ENCODE measurements at places on chromosomes 7 and 10. TPM values are rescaled to one million over a fixed set of nuclear protein-coding genes. Genes with fewer than 3 reads are reported as not detected.

DNA sequence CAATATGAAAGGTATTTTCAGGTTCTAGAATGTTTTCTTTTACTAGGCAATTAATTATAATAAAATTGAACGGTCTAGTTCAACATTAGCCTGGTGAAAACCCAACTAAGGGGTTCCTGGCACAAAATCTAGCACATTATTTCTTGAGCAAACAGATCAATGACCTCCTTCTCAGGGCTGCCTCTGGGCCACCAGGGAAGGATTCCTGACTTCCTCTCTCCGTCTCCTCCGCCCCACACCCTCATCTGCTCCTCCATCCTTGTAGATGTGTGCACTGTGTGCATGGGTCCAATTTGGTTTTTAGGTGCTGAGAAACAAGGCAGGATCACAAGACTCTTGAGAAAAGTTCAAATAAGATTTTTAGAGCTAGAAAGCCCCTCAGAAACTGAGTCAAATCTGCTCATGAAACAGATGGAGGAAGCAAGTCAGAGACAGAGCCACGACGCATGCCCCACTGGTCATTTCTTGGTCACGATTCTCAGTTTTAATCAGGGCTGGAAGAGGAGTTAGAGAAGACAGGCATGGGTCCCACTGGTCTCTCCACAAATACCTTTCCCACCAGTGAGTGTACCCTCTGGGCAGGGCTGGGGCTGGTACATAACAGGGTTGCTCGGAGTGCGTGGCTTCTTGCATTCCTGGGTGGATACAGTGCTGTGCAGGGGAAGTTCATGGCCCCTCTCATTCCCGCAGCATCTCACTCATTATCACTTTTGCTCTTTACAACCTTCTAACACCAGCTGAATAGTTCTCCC lies 3.8 kb downstream of the TRPV6 start:
- DNase-seq = no peak

DNA sequence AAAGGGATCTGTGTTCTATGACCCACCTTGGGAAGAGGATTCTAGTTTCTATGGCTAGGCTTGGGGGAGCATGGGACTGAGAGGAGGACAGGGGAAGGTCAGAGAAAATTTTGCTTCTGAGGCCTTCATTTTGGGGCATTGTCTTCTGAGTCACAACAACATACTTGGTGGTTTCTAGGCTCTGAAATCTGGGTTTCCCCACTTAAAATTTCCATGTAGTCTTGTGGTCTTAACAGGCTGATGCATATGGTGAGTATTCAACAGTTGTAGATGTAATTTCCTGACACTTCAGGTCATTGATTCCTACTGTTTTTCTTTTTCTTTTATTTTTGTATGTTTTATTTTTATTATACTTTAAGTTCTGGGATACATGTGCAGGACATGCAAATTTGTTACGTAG lies 88.5 kb downstream of the ANKRD7 start:
- no peak for DNase-seq

- DNase-seq = no peak
Observed at GRCh38 chr7:76372984-76373833, 14.4 kb upstream of the YWHAG start.

- DNase-seq = no peak
Observed at GRCh38 chr7:45617166-45617565, 43.0 kb downstream of the ADCY1 start.

DNA sequence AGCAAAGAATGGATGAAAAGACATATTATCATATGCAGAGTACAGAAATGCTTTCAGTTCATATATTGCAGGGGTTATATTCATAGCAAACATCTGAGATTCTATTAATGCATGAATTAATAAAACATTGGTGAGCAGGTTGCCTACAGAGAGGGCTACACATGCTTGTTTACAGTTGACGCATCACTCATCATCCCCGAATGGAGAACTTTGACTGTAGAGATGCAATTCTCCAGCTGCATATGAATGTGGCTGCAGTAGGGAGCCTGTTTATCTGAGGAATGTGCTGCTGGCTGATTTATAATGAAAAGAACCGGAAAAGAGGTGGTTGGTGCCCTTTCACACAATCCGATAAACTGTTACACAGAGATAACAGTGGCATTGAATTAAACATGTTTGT lies 116.5 kb downstream of the GRM3 start:
- no peak for DNase-seq

DNA sequence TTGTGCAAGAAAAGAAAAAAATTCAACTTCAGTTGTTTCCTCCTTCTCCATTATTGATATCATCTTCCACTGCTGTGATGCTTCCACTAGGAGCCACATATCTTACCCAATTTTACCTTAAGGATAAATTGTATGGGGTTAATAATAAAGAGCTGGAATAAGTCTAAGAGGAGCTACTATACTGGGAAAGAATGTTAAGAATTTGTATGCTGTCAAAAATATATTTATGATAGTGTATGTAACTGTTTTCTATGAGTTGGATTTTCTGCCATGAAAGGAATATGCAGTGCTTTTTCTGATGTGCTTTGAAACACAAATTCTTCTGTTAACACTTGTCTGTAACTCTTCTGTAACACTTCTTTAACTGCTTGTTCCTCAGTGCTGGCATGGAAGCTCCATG lies 219.1 kb downstream of the VTI1A start:
- DNase-seq = no peak

GRCh38 chr7:24778543-24779282 lies 21.4 kb upstream of the GSDME start:
- no peak for DNase-seq

DNA sequence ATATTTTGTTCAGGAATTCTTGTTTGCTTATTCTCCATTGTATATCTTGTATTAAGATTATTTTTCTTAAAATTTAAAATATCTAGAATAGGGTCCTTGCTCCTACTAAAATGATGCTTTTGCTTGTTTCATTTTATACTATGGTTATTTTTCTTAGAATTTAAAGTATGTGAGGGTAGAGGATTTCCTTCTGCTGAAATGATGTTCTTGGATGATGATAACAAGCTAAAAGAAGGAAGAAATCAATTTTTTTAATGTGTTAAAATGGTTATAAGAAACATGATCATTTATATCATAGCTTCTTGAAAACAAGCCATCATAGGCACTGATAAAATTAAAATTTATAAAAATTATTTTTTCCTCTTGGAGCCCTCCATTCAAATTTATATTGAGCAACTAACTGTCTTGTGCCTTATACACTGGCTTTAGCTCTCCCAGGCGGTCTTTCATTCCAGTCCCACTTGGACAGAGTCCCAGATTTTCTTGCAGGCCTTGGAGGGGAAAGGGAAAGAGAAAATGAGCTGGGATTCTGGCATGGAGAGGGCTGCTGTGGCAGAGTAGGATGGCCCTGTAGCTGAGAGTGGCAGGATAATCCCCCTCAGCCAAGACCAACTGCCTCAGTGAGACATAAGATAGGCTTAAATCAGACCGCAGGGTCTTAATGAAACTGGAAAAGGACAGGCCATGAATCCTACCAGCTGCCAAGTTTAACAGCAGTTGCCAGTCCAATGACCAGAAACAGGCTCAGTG lies 60.2 kb downstream of the DNAJB9 start:
- DNase-seq = no peak

DNA sequence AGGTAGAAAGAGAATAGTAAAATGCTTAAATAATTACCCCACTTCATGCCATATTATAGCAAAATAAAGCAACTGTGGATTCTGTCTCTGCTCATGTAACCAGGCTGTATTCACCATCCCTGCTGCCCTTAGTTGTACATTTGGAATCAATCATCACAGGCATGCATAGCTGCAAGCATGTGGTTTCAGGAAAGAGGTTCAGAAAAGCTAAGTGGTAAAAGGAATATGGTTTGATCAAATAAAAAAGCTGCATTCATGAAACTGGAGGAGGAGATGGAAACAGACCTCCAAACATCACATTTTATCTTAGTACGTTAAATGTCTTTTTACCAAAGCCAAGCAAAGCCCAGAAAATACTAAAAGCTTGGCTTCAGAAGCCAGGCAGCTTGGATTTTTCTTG lies 81.3 kb downstream of the ADAM22 start:
- DNase-seq = no peak

The PPP1R9A gene
- 0.22 TPM for total RNA-seq

The ATP6V0A4 gene
- 0.95 TPM for total RNA-seq

The NODAL gene
- total RNA-seq = not detected

The KEL gene
- not detected for total RNA-seq

The CHAT gene
- not detected for total RNA-seq

The EMX2 gene
- total RNA-seq = not detected

The TUBAL3 gene
- not detected for total RNA-seq

The SLC26A3 gene
- total RNA-seq = not detected

The CRPPA gene
- total RNA-seq = 0.38 TPM
